ENCODE measurements at places on chromosomes 11 and 22. TPM values are rescaled to one million over a fixed set of nuclear protein-coding genes. Genes with fewer than 3 reads are reported as not detected.

TMEM191B gene
- total RNA-seq = not detected

IFTAP gene
- total RNA-seq = 33.7 TPM

NRGN gene
- 0.58 TPM for total RNA-seq

MAP4K2 gene
- 18.0 TPM for total RNA-seq

MOGAT2 gene
- not detected for total RNA-seq

YAP1 gene
- 268 TPM for total RNA-seq
